Transverse colon (tissue), 4 donors: ENCODE measurements at places on chromosomes 2 and 18. TPM values are rescaled to one million over a fixed set of nuclear protein-coding genes. Genes with fewer than 3 reads are reported as not detected.

DNA sequence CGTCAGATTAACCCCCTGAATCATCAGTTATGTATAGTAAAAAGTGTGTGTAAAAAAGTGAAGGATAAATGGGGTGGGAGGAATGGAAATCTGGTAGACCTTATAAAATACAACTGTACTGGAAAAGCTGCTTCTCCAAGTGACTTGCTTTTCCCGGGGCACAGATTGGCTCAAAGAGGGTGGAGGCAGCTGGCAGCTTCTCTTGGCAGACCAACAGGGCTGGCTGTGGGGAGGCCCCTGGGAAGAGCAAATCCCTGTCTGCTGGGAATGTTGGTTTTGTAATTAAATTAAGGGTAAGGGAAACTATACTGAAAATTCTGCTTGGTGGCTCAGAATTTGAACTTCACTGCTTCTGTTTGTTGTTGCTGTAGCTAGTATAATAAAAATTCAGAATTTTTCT is 154.2 kb upstream of the DLX2 start:
- DNase-seq = no peak

GRCh38 chr2:105864262-105864661 is 119.5 kb downstream of the NCK2 start:
- DNase-seq = no peak

DNA sequence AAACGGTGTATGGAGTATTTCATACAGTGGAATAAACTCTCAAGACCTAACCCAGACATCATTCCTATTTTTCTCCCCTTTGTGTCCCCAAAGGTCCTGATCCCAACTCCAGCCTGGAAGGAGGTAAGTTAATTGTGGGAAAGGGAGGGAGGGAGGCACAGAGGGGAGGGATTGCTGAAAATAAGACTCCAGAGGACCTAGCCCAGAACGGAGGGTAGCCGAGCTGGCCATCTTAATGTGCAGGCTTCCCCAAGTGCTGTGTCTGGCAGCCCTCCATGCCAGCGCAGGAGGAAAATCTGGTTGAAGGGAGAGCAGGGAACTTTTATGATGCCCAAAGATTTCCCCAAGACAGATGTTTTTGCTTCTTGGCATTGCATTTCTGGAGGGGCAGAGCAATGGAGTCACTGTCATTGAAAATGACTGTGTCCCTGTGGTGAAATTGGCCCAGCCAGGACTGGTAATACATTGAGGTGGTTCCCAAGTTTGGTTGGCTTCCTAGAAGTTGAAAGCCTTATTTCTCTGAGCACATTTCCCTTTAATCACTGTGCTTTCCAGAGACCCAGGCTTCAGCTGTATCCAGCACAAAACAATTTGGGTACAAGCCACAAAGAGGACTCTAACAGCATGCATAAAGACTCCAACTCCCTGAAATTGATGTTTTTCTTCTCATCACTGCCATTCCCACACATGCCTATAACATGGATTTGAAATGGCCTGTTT is 202.7 kb downstream of the AGPS start:
- DNase-seq = no peak

DNA sequence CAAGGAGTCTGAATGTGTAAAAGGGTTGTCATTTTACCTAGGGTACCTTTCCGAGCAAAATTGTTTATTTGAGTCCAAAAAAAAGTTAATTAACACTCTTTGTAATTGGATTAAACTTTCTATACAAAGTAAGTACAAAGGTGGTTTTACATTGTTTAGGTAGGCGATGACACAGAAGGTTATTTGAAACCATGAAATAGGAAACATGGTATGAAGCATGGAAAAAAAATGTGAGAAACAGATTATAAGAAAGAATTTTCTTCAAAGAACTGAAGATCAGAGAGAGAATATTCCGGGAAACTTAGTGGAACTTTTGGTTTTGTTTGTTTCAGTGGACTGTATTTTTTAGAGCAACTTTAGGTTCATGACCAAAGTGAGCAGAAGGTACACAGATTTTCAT is 32.7 kb downstream of the CARF start:
- DNase-seq = no peak

- DNase-seq = no peak
Observed at GRCh38 chr18:70082430-70082829, 123.1 kb downstream of the RTTN start.

- DNase-seq = no peak
Observed at GRCh38 chr18:24089076-24089475, 49.8 kb upstream of the CABYR start.

DNA sequence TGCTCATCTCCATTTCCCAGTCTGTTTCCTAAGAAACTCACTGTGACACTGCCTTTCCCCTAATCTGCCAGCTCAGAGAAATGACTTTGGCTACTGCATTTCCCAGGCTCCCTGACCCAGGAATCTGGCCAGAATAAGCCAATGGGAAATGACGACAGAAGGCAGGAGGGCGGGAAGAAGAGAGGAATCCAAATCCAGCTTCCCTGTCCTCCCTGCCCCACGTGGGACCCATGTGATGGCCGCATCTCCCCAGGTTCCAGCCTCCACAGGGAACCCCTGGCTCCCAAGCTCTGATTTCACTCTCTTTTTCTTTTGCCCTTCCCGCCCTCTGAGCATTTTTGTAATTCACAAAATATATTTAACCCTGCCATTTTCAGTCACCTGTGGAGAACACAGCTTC is 37.8 kb upstream of the RAB12 start:
- no peak for DNase-seq

- DNase-seq = no peak
Observed at GRCh38 chr2:174673440-174673839, 75.8 kb upstream of the WIPF1 start.

- DNase-seq = no peak
Observed at GRCh38 chr2:235674146-235674545, 180.3 kb downstream of the AGAP1 start.

GRCh38 chr2:205681401-205682238 is 681 bp upstream of the NRP2 start:
- DNase-seq = no peak

The IL18R1 gene
- total RNA-seq = 6.0 TPM
